ENCODE measurements at places on chromosomes 12 and 14.

GRCh38 chr12:89253488-89253887 lies 98.8 kb downstream of the DUSP6 start:
- no peak for DNase-seq

GRCh38 chr12:105775343-105775742 lies 363.4 kb downstream of the NUAK1 start:
- DNase-seq = no peak

DNA sequence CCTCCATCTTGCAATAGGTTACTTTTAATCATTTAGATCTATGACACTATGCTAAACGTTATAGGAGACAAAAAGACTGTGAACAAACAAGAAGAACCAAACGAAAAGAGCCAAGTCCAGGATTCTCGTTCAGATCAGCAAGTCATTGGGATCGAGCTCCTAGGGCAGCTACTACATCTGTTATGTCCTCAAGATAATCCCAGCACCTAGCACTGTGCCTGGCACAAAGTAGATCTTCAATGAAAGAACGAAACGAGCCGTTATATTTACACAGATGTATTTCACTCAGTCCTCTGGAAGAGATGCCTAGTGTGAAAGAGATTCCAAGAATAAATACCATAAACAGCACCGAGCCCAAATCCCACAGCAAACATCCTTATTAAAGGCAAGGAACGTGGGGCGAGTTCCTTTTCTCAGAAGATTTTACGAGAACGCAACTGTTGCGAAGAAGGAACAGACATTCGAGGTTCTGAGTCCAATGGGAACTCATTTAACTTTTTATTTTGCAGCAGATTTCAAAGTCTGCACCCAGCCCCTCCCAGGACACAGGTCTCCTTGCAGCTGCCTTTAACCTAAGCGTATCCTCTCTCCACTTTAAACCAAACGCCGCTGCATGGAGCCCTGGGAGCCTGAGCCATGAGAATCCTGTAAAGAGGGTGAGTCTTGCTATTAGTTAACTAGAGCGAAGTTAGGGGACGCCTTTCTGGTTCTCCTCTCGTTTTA lies 544 bp upstream of the TDP1 start:
- no peak for DNase-seq

- DNase-seq = no peak
Measured at GRCh38 chr12:92002195-92002649, 143.4 kb downstream of the BTG1 start.

GRCh38 chr14:64906022-64906421 lies 8.2 kb upstream of the CHURC1 start:
- peak; percentile 9 for DNase-seq

- DNase-seq = no peak
Measured at GRCh38 chr12:46499901-46500300, 127.3 kb upstream of the SLC38A2 start.

DNA sequence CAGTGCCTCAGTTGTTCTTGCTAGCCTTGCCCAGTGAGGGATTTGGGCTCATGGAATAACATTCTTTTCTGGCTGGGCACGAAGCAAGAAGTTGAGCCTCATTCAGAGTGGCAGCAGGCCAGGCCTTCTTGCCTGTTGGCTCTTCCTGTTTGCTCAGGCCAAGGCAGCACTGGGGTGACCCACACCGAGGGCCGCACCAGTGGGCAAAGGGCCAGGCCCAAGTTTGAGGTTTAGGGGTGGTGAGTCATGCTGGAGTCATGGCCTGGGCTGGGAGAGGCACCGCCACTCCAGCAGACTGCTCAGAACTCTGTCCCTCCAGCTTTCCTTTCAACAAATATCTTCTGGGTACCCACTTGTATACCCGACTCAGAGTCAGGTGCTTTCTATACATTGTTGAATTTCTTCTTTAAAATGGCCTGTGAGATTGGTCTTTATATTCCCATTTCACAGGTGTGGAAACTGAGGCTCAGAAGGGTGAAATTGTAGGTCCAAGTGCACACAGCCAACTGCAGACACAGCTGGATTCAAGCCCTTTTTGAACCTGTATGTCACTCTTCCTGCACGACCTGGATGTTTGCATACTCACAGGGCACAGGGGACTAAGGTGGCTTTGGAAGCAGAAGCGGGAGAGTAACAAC lies 279.4 kb downstream of the FOXN3 start:
- DNase-seq = no peak

- DNase-seq = no peak
Measured at GRCh38 chr14:104676130-104676693, 13.2 kb upstream of the INF2 start.

DNA sequence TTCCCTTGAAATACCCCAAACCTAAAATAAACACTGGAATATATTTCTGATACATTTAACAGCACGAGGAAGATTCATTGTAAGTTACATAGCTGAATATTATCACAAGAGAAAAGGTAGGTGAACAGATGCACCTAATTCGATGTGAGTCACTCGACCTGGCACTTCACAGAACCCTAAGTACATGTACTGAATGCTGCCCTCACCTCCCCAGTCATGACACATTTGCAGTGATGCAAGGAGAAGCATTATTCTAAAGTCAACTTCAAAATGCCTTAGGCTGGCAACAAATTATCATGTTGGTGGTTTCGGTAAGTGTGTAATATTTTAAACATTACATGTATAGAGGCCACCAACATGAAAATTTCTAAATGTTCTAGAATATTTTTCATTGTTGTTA lies 35.2 kb upstream of the TMTC2 start:
- no peak for DNase-seq

GRCh38 chr14:23551266-23552028 lies at the start of gene ZFHX2:
TSS of gene ZFHX2 (minus strand) at chr14:23551765. CDS start at chr14:23535325, 16,440 bp downstream.
- peak; percentile 86 for DNase-seq

DNA sequence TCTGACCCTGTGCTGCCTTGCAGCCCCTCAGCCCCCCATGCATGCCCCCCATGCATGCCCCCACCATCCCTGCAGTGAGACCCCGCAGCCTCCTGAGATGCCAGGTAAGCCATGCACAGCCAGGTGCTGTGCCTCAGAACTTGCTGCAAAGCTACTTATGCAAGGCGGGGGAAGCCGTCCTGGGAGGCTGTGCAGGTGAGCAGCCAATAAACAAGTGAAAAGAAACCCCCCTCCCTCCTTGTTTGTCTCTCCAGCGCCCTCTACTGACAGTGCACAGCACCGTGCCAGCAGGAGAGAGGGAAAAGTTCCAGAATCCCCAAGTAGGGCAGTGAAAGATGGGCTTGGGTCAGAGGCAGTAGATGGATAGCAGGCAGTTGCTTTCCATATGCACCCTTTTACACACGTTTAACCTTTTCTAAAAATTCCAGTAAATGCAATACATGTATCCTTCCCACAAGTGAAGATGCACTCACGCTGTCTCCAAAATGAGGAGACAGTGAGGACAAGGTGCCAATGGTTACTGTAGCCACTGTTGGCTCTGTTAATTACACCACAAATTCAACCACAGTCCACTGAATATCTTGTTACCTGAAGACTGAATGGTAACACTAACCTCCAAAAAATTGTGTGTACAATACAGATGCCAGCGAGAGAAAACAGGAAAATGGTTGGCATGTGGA lies 18.0 kb downstream of the TNFAIP2 start:
- peak; percentile 70 for DNase-seq

GRCh38 chr14:64747327-64747726 lies 43.1 kb downstream of the PLEKHG3 start:
- no peak for DNase-seq

- DNase-seq = no peak
Measured at GRCh38 chr12:105576261-105576660, 245.8 kb downstream of the C12orf75 start.

DNA sequence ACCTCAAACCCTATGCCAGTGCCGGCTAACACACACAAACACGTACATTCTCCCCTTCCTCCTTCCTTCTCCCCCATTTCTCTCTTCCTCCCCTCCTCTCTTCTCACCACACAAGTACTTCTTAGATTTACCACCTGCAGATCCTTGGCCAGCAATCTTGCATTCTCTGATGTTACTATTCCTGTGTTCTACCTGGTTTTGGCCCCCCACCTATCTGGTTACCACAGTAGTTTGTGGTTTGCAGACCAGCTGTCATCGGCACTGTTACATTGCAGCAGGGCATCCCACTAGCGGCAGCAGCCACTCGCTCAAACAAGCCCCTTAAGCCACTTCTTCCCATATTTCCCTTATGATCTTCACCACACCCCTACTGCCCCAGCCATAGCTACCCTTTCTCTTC lies 3.9 kb downstream of the ABHD4 start:
- DNase-seq = no peak

DNA sequence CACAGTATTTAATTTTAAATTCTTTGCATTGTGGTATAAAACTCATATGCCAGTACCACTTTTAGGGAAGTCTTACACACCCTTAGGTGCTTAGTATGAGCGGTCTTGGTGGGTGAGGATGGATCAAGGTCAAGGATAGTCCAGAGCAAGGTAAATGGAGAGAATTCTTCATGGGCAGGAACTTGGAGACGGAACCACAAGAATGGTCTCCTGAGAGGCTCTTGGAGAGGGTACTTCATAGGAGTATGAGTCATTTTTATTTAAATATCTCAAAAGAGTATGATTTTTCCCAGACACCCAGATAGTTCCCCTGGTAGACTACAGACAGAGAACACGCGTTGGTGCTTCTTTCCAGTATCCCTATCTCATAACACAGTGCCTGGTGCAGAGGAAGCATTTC lies 21.9 kb downstream of the HSPB8 start:
- no peak for DNase-seq

GRCh38 chr14:25461780-25462179 lies 411.8 kb upstream of the STXBP6 start:
- DNase-seq = no peak

GRCh38 chr14:52112336-52113018 lies 43.6 kb upstream of the NID2 start:
- DNase-seq = no peak

GRCh38 chr14:30657606-30658163 lies 35.6 kb downstream of the SCFD1 start:
- peak; percentile 9 for DNase-seq

DNA sequence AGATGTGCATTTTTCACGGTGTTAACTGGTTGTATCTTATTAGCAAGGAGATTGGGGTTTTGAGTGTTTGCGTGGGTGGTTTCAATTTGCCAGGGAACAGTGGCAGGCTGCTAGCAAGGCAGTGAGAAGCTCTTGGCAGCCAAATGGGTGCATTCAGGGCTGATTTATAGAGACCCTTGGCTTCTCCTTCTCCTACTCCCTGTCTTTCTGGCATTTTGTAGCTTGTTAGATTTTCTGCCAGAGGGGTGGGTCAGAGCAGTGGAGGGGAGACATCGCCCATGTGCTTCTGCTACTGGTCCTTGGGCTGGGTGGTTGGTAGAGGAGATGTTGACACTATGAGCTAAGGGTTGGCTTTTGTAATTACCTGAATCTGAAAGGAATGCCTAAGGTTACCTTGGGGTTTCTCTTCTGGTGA lies 9.6 kb downstream of the CALM1 start:
- DNase-seq = no peak

GRCh38 chr12:120598674-120599463 lies 17.7 kb upstream of the POP5 start:
- no peak for DNase-seq

- DNase-seq = no peak
Measured at GRCh38 chr12:77591959-77592743, 238.5 kb upstream of the NAV3 start.

DNA sequence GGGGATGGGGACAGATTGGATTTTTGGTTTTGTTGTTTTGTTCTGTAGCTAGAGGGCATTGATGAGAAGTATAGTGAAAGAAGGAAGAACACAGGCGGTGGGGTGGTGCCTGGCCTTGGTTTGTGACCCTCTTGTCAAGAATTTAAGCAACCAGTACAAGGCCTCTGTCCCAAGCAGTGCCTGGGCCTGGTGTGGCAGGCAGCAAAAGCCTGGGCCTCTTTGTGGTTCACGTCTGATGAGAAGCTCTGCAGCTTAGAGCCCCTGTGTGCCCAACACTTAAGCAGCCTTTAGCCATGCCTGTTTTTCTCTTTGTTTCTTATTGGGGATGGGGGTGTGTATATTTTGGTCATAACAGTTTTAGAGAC lies 98.0 kb downstream of the PPP2R5C start:
- DNase-seq = no peak

DNA sequence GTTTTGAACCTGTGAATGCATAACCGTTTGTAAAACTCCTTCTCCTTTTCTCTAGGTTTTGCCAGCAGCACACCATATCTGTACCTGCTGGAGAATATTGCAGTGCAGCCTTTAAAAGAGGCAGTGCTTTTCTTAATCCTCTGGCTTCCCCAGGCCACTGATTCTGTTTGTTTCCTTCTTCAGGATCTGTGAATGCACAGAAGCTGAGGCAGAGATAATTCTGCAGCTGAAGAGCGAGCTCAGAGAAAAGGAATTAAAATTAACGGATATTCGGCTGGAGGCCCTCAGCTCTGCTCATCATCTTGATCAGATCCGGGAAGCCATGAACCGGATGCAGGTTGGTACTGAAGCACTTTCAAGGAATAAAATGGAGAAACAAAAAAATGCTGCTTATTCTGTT lies 348.7 kb downstream of the NAV3 start:
- no peak for DNase-seq

- no peak for DNase-seq
Measured at GRCh38 chr12:48388460-48388859, 37.7 kb upstream of the ZNF641 start.

DNA sequence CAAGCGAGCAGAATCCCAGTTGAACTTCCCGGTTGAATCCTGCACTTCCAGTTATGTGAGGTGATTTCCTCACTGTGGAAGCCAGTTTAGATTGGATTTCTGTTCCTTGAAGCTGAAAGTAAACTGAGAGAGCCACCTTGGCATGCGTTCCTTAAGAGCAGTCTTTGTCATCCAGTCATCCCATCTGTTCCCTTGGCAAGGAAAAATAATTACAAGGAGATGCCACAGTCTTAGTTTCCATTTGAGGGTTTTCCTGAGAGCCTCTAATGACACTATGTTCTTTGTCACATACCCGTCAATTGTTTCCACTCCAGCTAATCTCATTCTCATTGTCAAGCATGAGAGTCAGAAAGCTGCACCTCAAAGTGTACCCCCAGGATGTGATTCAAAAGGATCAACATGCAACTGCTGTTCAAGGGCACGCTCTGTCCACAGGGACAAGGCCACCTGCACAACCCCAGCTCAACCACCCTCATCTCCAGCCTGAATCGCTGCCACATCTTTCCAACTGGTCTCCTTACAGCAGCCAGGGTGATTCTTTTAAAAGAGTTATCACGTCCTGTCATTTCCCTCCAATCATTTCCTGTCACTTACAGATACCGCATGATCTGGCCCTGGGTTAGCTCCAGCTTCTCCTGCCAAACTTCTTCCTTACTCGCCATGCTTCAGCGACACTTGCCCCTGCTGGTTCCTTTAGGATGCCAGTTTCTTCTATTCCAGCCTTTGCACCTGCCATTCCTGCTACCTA lies 18.0 kb upstream of the TCP11L2 start:
- DNase-seq = no peak

GRCh38 chr12:60394665-60395064 lies 798.8 kb downstream of the SLC16A7 start:
- no peak for DNase-seq

DNA sequence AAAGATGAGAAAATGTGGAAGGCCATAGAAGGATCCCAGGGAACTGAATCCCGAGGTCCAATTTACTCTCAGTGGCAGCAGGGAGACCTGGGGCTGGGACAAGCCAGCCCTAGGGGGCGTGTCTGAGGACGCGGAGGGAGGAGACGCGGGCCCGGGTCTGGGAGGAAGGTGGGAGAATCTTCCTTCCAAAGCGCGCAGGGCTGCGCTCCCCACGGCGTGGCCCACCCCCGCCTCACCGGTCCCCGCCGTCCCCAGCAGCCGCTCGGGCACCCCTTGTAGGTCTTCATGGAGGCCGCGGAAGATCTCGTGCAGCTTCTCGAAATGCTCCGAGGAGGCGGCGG lies 323 bp downstream of the VTI1B start:
- peak; percentile 67 for DNase-seq

All from KBM-7 (cell line).